ENCODE measurements at places on chromosomes 3 and 15. TPM values are rescaled to one million over a fixed set of nuclear protein-coding genes. Genes with fewer than 3 reads are reported as not detected.
A peak's percentile ranks its signal among the peaks of the same experiment; 100 is the strongest.

- no peaks in the 10 kb centered on the region for H3K27me3 ChIP-seq
- H3K4me1 ChIP-seq: peaks cover 30% of the 10 kb centered on the region
- H3K27ac ChIP-seq: no peak overlapping the region
- no peak overlapping the region for H3K4me3 ChIP-seq
- H3K36me3 ChIP-seq: no peaks in the 10 kb centered on the region
- DNase-seq: no peak
These were observed 114.3 kb upstream of the MEF2A start for GRCh38 chr15:99451484-99451883.

GRCh38 chr3:21062831-21063294, 688.1 kb downstream of the ZNF385D start:
- no peak overlapping the region for H3K27ac ChIP-seq
- no peak overlapping the region for H3K4me3 ChIP-seq
- no peak for DNase-seq
- no peaks in the 10 kb centered on the region for H3K36me3 ChIP-seq
- no peaks in the 10 kb centered on the region for H3K4me1 ChIP-seq

DNA sequence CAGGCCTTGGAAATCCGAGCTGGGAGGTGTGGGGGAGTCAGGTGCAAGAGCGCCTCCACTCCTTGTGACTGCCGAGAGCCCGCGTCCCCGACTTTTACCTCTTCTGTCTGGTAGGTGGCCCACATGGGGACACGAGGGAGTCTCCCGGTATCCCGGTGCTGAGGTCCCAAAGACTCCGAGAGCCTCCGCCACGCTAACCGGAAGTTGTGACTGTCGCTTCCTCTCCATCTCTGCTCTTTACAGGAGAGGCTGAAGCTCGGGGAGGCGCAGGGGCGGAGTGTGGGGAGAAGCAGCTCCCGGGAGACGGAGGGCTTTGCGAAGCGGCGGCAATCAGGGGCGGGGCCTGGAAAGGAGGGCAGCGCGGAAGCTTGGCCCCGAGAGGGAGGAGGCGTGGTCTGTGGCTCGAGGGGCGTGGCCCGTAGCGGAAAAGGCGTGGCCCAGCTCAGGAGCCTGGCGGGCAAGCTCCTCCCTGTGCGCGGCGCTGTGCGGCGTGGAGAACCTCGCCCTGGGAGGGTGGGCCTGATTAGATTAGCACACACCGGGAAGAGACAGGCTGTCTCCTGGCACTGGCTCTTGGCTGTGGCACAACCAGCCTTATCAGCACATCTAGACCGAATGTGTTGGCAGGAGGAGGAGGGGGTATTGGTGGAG, 143.9 kb downstream of the GABRB3 start:
- H3K4me1 ChIP-seq: no peaks in the 10 kb centered on the region
- H3K4me3 ChIP-seq: no peak overlapping the region
- H3K36me3 ChIP-seq: no peaks in the 10 kb centered on the region
- peak; percentile 6 for DNase-seq
- H3K27me3 ChIP-seq: no peaks in the 10 kb centered on the region
- no peak overlapping the region for H3K27ac ChIP-seq

- no peaks in the 10 kb centered on the region for H3K27me3 ChIP-seq
- no peak for DNase-seq
- no peaks in the 10 kb centered on the region for H3K36me3 ChIP-seq
- H3K4me1 ChIP-seq: peaks cover 29% of the 10 kb centered on the region
These were observed 51.2 kb downstream of the UBE2E2 start for GRCh38 chr3:23254282-23254681.

- H3K36me3 ChIP-seq: no peaks in the 10 kb centered on the region
- H3K4me3 ChIP-seq: peak overlapping the region; percentile 39
- peaks cover 29% of the 10 kb centered on the region for H3K27me3 ChIP-seq
- H3K4me1 ChIP-seq: peaks cover 7% of the 10 kb centered on the region
- peak; percentile 84 for DNase-seq
These were observed 112.7 kb downstream of the RAB11A start for GRCh38 chr15:65981837-65982626.

The KLF15 gene
- total RNA-seq: 0.53 TPM

The GRM2 gene
- total RNA-seq: 0.47 TPM

The SOX2 gene
- not detected for total RNA-seq
